ENCODE measurements at places on chromosomes 5 and 9.

- H3K27ac ChIP-seq, result no peak overlapping the region
- no peak for DNase-seq
- no peaks in the 10 kb centered on the region for H3K36me3 ChIP-seq
- peaks cover 4% of the 10 kb centered on the region for H3K4me1 ChIP-seq
- no peak overlapping the region for H3K4me3 ChIP-seq
- no peaks in the 10 kb centered on the region for H3K27me3 ChIP-seq
Observed at GRCh38 chr5:168428552-168428951, 57.7 kb upstream of the RARS1 start.

DNA sequence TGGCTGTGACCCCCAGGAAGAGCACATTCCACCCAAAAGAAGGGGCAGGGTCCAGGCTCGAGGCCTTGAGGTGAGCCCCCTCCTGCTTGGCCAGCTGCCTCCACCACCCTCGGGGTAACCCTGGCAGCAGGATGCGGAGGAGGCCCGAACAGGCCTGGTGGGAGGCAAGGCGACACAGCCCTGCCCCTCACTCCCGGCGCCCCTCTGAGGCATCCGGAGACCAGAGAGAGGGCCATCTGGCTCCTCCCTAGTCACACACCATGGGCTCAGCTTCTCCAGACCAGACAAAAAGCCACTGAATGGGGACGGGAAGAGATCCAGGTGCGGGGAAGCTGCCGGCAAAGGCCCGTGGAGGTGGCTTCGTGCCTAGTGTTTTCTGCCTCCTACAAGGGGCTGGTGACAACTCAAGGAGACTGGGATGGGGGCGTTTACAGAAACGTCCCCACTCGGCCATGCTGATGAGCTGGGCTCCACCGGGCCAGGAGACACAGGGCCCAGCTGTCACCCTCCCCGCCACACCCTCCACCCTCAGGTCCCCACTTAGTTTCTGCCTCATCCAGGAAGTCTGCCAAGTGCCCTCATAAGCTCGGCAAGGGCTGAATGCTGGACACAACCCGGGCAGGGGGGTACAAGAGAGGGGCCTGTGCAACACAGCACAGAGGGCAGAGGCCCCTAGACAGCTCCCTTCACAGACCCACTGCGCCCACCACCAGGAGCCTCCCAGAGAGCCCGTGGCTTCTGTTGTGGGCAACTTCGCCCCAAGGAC lies 41.9 kb downstream of the NACC2 start:
- no peak overlapping the region for H3K27ac ChIP-seq
- H3K36me3 ChIP-seq, result no peaks in the 10 kb centered on the region
- H3K27me3 ChIP-seq, result peaks cover 13% of the 10 kb centered on the region
- H3K4me1 ChIP-seq, result peaks cover 17% of the 10 kb centered on the region

GRCh38 chr5:92979716-92980115 lies 601.3 kb downstream of the NR2F1-AS1 start:
- H3K27ac ChIP-seq, result no peak overlapping the region
- H3K4me3 ChIP-seq, result no peak overlapping the region
- H3K4me1 ChIP-seq, result no peaks in the 10 kb centered on the region

DNA sequence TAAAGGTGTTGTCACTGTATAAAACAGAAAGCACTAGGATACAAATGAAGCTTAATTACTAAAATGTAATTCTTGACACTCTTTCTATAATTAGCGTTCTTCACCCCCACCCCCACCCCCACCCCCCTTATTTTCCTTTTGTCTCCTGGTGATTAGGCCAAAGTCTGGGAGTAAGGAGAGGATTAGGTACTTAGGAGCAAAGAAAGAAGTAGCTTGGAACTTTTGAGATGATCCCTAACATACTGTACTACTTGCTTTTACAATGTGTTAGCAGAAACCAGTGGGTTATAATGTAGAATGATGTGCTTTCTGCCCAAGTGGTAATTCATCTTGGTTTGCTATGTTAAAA lies 43.8 kb downstream of the NDFIP1 start:
- H3K36me3 ChIP-seq, result peaks cover 2% of the 10 kb centered on the region
- DNase-seq, result no peak
- H3K4me3 ChIP-seq, result no peak overlapping the region

GRCh38 chr5:58746321-58746720 lies 163.4 kb downstream of the RAB3C start:
- H3K4me1 ChIP-seq, result peaks cover 3% of the 10 kb centered on the region
- H3K27me3 ChIP-seq, result peaks cover 26% of the 10 kb centered on the region
- no peak for DNase-seq
- H3K4me3 ChIP-seq, result no peak overlapping the region
- H3K27ac ChIP-seq, result no peak overlapping the region

DNA sequence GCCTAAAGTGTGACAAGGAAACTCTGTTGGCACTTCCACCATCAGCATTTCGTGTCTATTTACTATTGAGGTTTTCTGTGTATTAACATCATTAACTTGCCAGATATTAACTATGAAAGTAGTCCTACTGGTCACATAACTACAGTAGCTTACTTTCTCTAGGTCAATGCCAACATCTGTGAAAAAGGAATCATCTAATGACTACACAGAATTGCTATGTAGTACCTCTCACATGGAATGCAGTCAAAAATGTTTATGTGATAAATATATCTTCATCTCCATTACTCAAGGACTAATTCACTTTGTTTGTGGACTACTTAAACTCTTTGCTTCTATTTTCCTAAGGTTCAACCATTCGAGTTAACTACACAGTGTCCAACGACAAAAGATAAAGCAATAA lies 2.1 kb downstream of the SCAI start:
- no peak for DNase-seq
- peaks cover 3% of the 10 kb centered on the region for H3K36me3 ChIP-seq
- no peak overlapping the region for H3K27ac ChIP-seq
- H3K4me1 ChIP-seq, result peaks cover 16% of the 10 kb centered on the region
- H3K27me3 ChIP-seq, result no peaks in the 10 kb centered on the region

- H3K36me3 ChIP-seq, result peaks cover 2% of the 10 kb centered on the region
- H3K27ac ChIP-seq, result no peak overlapping the region
- peaks cover 4% of the 10 kb centered on the region for H3K4me1 ChIP-seq
- no peak for DNase-seq
- H3K27me3 ChIP-seq, result peaks cover 38% of the 10 kb centered on the region
- peak overlapping the region; percentile 45 for H3K4me3 ChIP-seq
Observed at GRCh38 chr9:136713550-136713949, 1.2 kb downstream of the DIPK1B start.

GRCh38 chr9:95648225-95648624 lies 131.5 kb upstream of the PTCH1 start:
- H3K4me3 ChIP-seq, result no peak overlapping the region
- peaks cover 6% of the 10 kb centered on the region for H3K27me3 ChIP-seq
- DNase-seq, result no peak

DNA sequence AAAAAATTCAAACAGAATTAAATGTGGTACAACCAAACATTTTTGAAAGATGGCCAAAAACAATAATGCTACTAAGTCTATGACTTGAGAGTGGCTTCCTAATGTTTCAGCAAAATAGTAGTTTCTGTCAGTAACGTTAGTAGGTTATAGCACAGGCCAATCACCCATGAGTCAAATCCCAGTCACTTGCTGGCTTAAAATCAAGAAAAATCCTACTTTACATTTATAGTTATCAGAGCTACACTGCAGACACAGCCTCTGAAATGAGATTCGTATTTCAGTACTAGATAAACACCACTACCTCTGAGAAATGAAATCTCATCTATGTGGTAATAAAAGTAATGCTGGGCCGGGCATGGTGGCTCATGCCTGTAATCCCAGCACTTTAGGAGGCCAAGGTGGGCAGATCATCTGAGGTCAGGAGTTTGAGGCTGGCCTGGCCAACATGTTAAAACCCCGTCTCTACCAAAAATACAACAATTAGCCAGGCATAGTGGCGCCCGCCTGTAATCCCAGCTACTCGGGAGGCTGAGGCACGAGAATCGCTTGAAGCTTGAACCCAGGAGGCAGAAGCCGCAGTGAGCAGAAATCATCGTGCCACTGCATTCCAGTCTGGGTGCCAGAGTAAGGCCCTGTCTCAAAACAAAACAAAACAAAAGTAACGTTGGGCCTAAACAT lies 6.1 kb downstream of the ZDHHC21 start:
- no peak overlapping the region for H3K27ac ChIP-seq
- no peaks in the 10 kb centered on the region for H3K27me3 ChIP-seq
- DNase-seq, result no peak
- peaks cover 30% of the 10 kb centered on the region for H3K4me1 ChIP-seq
- H3K4me3 ChIP-seq, result no peak overlapping the region

GRCh38 chr9:97993000-97993399 lies 9.9 kb downstream of the ANP32B start:
- H3K4me1 ChIP-seq, result peaks cover 47% of the 10 kb centered on the region
- no peaks in the 10 kb centered on the region for H3K36me3 ChIP-seq

DNA sequence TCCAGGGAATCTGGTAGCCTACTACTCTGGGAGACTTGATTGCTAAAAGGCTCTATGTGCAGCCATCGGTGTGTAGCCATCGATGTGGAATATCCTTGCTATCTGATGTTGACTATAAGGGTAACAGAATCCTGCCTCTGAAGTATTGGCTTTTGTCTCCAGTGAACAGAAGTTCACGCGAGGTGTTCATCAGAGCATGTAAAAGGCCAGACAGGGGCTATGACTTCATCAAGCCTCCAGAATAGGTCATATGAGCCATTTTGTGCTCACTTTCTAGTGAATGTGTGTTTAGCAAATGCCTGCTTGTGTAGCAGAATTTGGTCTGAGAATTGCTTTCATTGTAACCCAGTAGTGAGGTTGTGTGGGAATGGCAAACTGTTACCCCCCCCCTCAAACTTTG lies 66.8 kb upstream of the RAD23B start:
- no peaks in the 10 kb centered on the region for H3K36me3 ChIP-seq
- peaks cover 6% of the 10 kb centered on the region for H3K4me1 ChIP-seq
- no peak for DNase-seq
- H3K27ac ChIP-seq, result no peak overlapping the region
- H3K4me3 ChIP-seq, result no peak overlapping the region
- H3K27me3 ChIP-seq, result peaks cover 16% of the 10 kb centered on the region

GRCh38 chr9:90029996-90030395 lies 425.2 kb downstream of the GADD45G start:
- H3K36me3 ChIP-seq, result no peaks in the 10 kb centered on the region
- H3K27me3 ChIP-seq, result peaks cover 21% of the 10 kb centered on the region
- DNase-seq, result no peak
- H3K4me1 ChIP-seq, result no peaks in the 10 kb centered on the region
- H3K27ac ChIP-seq, result no peak overlapping the region
- no peak overlapping the region for H3K4me3 ChIP-seq

DNA sequence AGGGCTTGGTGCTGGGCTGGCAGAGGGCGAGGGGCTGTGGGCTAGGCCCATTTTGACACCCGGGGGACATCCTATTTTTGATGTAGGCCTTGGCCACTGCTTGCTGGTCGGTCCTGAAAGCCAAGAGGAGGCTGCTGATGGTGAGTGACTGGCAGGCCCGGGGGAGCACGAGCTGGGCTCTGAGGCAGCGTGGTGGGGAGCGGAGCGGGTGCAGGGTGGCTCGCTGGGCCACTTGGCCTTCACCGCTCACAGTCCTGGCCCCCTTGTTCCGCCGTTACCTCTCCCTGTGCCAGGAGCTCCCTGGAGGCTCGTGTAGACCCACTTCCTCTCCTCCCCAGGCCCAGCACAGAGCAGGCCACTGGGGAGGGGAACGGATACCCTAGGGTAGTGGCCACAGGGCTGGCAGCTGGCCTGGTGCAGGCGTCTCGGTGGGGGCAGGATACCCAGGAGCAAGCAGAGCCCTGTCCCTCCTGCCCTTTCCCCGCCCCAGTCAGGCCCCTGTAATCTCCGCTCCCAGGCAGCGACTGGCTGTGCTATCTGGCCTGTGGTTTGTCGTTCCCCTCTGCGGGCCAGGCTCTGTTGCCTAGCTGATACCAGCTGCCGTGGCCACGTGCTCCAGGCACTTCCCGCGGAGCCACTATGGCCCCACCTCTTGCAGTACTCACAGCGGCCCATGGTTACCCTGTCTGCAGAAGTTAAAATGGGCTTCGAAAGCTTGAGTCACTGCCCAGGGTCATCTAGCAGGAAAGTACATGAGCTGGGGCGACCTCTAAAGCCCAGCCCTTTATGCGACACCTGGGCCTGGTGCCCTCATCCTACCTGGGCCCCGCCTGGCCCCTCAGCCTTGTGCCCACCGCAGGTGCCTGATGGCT lies 11.7 kb upstream of the DOLPP1 start:
- H3K27ac ChIP-seq, result peak overlapping the region; percentile 76
- H3K27me3 ChIP-seq, result no peaks in the 10 kb centered on the region
- H3K36me3 ChIP-seq, result peaks cover 3% of the 10 kb centered on the region
- H3K4me1 ChIP-seq, result peaks cover 29% of the 10 kb centered on the region

DNA sequence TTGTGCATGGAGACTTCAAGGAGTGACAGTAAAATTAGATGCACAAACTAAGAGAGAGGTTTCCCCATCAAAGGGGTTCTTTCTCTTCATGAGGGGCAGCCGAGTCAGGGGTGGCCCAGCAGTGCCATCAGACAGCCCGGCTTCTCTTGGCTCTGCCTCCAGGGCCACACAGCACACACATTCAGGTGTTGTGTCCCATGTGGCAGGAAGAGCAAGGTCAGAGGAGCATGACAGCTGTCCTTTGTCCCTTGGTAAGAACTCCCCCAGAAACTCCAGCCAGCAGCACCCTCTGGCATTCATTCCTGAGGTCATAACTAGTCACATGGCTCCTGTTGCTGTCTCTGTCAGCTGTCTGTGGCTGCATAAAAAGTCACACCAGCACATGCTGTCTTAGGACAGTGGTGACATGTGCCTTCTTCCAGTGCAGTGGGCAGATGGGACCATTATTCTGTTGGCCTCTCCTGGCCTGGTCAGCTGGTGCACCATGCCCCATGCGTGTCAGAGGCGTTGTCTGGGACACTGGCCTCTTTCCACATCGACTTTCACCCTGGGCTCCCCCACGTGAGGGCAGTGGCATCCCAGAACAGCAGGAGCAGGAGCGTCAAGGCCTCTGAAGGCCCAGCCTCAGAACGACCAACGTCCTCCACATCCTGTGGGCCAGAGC lies 78.4 kb upstream of the OTULINL start:
- H3K36me3 ChIP-seq, result peaks cover 2% of the 10 kb centered on the region
- H3K27me3 ChIP-seq, result no peaks in the 10 kb centered on the region
- no peak for DNase-seq
- peaks cover 2% of the 10 kb centered on the region for H3K4me1 ChIP-seq
- H3K27ac ChIP-seq, result peak overlapping the region; percentile 74
- no peak overlapping the region for H3K4me3 ChIP-seq

DNA sequence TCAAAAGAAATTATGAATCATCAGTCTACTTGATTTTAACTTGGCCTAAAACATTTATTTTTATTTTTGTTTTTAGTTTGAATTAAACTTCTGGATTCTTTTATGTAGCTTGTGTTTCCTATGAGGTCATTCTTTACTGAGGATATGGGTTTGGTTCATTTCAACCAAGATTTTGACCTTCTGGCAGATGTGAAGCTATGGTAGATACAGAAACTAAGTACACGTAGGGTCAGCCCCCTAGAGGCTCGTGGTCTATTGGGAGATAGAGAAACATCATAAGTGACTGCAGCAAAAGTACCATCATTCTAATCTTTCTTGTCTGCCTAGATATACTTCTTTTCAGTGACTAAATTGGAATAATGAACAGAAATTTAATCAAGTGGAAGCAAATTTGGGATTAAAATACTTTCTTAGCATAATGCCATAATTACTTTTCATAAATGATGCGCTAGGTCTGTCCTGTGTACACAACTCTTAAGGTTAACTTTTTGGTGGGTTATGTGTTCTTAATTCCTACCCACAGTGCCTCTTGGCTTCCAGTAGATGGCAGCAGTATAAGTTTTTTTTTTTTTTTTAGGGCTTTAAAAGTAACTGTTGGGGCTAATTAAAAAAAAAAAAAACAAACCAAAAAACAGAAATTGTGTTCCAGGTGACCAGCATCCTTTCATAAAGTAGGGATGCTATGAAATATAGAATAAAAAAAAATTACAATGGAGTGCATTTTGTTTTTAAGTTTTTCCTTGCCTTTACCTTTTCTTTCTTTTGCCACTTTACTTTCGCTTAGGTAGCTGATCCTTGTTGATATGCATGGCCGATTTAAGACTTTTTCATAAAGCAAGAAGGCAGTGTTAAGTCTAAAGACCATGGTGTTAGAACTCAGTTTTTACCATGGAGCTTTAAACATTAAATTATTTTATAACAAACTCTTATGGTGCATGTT lies 49.9 kb downstream of the LRRTM2 start:
- H3K4me1 ChIP-seq, result no peaks in the 10 kb centered on the region
- no peak overlapping the region for H3K27ac ChIP-seq
- no peak for DNase-seq
- H3K36me3 ChIP-seq, result no peaks in the 10 kb centered on the region
